WTC11 (cell line): ENCODE measurements at places on chromosomes 7 and 10.

DNA sequence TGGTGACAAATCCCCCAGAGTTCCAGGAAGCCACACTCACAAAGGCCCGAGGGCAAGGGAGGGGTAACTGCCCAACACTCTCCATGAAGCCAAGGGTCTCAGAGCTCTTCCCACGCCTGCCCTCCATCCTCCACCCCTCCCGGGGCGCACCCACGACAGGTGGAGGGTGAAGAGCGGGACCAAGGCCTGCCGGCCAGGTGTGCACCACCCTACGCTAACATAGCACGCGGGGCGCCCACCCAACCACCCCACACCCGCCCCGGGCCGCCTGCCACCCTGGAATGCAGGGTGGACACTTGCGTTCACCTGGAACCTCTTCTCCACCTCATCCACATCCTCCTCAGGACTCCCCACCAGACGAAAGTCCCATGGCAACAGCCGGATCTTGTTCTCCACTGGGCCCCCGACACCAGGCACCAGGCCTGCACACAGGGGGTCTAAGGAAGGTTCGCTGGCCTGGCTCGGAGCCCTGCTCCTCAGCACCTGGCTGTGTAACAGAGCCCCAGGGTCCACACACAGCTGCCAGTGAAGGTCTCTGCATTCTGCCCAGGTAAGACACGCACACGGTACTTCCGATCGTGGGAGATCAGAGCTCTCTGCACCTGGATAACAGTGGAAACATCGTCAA lies 32.7 kb downstream of the MAD1L1 start:
- DNase-seq = no peak

GRCh38 chr10:124744102-124745050 lies at the start of gene FAM53B:
TSS of gene FAM53B (minus strand) at chr10:124744378. CDS start at chr10:124706713, 37,665 bp downstream.
- peak; percentile 82 for DNase-seq

GRCh38 chr7:68529221-68529620 lies 1069.1 kb upstream of the AUTS2 start:
- peak; percentile 12 for DNase-seq

GRCh38 chr7:128911423-128912031 lies 1.0 kb upstream of the KCP start:
- DNase-seq = peak; percentile 45

- no peak for DNase-seq
Observed at GRCh38 chr7:2689951-2690705, 2.1 kb downstream of the AMZ1 start.

- DNase-seq = no peak
Observed at GRCh38 chr7:76340617-76341131, 18.1 kb downstream of the YWHAG start.

DNA sequence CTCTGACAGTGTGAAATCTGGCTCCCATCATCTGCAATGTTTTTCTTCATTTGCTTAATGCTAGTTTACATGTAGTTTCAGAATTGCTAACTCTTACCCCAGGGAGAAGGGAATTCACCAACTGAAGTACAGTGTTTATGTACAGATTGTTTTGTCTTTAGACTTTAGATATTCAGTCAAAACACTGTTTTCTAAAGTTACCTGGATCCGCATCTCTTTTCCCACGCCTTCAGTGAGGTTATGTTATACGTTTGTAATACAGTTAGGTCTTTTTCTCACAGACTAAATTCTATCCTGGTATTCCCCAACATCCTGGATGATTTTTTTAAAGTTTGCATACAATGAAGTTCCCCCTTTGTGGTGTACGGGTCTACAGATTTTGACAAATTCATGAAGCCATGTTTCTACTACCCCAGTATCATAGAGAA lies 3.2 kb upstream of the LYZL1 start:
- DNase-seq = no peak

DNA sequence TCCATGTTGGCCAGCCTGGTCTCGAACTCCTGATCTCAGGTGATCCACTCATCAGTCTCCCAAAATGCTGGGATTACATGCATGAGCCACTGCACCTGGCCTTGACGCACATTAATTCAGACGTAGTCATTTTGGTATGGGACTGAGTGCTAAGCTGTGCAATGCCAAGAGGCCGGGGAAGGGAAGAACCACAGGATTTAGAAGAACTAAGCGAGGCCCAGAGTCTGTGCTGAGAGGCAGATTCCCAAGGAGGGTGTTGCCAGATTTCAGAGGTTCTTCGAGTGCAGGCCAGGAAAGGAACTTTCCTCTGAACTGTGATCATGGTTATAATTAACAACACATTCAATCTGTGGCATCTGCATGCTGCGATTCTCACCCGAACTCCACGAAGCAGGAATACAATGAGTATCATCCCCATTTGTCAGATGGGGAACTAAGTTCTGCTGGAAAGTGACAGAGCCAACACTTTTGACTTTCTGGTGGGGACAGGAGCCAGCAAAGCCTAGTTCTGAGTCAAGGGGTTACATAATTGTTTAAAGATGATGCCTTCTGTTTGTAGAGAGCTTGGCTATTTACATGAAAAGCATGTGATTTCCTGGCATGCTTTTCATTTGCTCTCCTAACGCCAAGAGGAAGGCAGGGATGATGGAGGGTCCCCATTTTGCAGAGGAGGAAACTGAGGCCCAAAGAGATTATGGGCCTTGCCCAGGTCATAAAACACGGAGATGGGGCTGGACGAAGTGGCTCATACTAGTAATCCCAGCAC lies 6.2 kb upstream of the ZAN start:
- no peak for DNase-seq

- DNase-seq = no peak
Observed at GRCh38 chr10:116331815-116332214, 7.6 kb downstream of the CCDC172 start.

- no peak for DNase-seq
Observed at GRCh38 chr7:66696774-66697191, 43.8 kb upstream of the RABGEF1 start.

- DNase-seq = no peak
Observed at GRCh38 chr7:100839361-100839760, 12.0 kb upstream of the EPHB4 start.

- DNase-seq = peak; percentile 16
Observed at GRCh38 chr10:61978965-61979364, 77.5 kb downstream of the ARID5B start.

DNA sequence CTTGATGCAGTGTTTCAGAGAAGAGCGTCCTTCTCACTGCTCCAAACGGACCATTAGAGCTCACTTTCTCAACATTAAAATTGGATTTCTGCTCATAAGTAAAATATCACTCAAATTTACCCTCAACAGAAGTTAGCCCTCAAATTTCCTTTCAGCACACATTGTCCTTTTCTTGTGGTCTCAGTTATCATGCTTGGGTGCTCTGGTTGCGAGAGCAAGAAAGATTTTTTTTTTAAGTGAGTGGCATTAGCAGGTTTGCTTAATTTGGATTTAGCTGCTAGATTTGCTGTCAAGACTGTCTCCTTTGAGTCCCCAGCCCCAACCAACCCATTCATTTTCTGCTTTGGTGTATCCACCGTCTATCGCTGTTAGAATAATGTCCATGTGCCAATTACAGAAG lies 2.6 kb upstream of the CH25H start:
- DNase-seq = no peak

GRCh38 chr10:97849687-97850402 lies at the start of gene GOLGA7B:
TSS of gene GOLGA7B (plus strand) at chr10:97849843. CDS start at chr10:97850304, 461 bp downstream.
- DNase-seq = peak; percentile 75

DNA sequence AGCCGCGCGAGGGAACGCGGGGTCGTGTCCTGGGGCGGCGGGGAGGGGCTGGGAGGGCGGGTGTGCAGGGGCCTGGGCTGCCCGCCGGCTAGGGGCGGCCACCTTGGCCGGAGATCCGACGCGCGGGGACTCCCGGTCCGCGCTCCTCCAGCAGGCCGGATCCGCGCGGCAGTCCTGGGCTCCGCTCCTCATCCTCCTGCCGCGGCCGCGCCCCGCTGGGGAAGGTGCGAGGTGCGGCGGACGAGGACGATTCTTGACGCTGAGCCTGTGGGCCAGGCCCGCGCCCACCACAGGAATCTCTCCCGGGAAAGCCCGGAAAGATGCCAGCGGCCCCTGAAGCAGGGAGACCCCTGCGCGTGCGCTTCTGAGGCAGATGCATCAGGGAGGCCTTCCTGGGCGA lies 6.6 kb upstream of the OGDHL start:
- DNase-seq = peak; percentile 54

DNA sequence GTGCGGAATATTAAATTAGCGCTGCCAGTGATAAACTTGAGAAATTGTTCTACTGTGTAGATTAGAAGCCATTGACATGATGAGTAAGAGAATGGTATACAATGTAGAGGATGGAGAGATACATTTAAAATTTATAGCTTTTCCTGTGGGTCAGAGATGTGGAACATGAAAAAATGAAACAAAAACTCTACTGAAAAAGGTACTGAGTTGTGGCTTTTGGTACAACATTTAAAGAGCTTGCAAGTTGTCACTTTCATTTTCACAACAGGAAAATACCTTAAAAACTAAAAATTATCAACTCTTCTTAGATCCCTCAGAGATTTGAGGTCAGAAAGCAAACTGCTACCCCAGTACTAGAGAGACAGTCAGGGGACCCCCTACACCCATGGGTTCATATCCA lies 348.8 kb upstream of the CDC14C start:
- DNase-seq = no peak

DNA sequence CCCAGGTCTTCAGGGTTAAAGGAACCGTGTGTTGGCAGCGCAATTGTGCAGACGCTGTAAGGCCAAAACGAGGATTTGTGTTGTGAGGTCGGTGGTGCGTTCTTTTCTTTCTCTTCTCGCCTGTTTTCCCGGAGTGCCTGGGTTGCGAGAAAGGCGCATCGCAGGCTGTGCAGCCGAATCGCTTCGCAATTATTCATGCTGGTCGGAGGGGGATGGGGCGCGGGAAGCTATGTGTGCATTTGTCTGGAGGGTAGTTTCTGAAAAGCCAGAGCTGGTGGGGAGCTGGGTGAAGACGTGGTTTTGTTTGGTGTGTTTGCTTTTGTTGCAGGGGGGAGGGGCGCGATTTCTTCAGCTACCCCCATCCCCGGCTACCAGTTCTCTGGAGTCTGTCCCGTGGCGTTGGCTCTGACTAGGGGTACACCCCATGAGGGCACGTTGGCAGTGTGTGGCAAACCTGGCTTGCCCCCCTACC lies 2.1 kb downstream of the MXI1 start:
- peak; percentile 49 for DNase-seq

DNA sequence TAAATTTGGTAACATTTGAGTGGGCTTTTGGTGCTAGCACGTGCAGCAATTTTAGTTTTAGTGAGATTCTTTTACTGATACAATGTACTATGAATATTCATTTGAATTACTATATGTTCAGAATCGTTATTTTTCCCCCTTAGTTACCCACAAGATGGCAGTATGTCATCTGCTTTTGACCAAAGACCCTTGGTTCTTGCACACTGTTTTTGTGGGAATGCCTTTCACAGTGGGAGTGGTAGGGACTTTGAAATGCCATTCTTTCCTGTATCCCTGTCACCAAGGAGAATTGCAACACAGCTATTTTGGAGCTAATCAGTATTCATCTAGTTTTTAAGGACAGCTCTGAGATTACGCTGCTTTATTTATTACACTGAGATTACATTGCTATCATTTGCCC lies 40.6 kb downstream of the SEC23IP start:
- DNase-seq = no peak

GRCh38 chr7:33411020-33411419 lies 281.7 kb downstream of the BBS9 start:
- DNase-seq = no peak

DNA sequence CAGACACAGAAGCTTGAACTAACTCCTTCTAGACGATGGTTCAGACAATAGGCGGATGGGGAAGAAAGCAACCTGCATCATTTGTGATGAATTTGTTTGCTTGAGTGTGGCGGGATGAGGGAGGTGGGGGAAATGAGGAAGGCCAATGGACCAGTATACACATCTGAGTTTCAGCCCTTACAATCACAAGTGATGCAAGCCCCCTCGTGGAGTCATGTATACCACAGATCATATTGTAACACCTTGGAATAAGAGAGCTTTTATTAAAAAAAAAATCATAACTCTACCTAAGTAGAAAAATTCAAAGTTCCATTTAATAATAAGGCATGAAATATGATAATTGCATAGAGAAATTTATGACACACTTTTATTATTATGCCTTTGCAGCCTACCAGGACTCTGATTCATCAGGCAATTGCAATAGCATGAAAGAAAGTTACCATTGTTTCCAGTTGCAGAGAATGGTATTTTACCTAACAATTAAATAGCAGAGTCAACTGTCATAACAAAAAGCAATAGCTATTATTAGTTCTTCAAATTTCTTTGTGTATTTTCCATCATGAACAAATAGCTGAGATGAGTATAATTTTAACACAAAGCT lies 230.2 kb upstream of the AKR1E2 start:
- no peak for DNase-seq

DNA sequence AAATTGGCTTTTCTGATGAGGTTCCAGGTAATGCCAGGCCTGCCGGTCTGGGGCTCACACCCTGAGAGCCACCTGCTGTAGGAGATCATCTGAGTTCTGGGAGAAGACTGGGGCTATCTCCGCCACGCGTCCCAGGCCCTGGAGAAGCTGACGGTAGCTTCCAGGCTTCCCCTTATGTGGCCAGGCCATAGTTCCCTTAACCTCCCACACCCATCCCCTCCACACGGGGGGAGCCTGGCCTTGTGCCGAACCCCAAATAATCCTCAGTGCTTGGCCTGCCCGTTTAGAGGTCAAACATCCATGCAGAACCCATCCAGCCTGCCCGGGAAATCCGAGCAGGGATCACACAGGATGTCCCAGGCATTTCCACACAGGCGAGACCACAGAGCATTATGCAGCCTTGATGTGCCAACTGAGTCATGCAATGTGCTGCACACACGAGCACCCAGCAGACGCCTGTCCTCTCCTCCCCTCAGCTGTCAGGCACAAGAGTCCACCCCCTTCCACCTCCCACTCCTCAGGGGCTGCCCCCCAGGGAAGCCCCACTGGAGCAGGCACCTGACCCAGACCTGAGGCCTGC lies 176.2 kb downstream of the PRKAG2 start:
- DNase-seq = no peak

DNA sequence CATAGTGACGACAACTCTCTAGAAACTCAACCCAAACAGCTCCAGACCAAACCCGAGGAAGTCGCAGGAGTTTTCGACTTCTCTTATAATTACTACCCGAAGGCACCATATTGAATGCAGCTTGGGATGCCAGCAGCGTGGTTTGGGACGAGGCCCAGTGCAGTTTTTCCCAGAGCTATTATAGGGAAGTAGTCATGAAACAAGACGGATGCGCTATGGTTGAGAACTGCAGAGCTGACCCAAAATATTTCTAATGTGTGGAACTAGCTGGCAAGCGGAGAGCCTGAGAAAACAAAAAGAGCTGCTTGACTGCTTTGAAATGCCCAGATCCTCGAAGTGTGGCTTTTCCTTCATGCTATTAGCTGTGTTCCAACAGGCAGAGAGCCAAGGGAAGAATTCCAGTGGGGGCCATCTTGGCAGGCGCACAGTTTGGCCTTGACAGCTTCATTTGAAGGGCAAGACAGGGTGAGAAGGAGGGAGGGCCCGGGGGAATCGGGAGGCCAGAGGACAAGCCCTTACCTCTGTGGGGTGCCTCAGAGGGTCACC lies 122.7 kb downstream of the CUL2 start:
- DNase-seq = no peak
